ENCODE measurements at places on chromosomes 13 and 19. TPM values are rescaled to one million over a fixed set of nuclear protein-coding genes. Genes with fewer than 3 reads are reported as not detected.

The ARRDC2 gene
- 12.3 TPM for total RNA-seq

The CEBPA gene
- total RNA-seq, result not detected

The IGSF23 gene
- total RNA-seq, result not detected

The MAP3K10 gene
- total RNA-seq, result 26.3 TPM

The THSD8 gene
- total RNA-seq, result 9.0 TPM

The TLE2 gene
- total RNA-seq, result not detected

The CLN5 gene
- 11.8 TPM for total RNA-seq

The U2AF2 gene
- 107 TPM for total RNA-seq

The ARHGAP33 gene
- 12.3 TPM for total RNA-seq

The TYROBP gene
- total RNA-seq, result not detected

The ZNF524 gene
- total RNA-seq, result 8.4 TPM

The ABCA7 gene
- 31.7 TPM for total RNA-seq

The SIAH3 gene
- not detected for total RNA-seq

The AKT1S1 gene
- 8.2 TPM for total RNA-seq

The ZNF227 gene
- 29.5 TPM for total RNA-seq

The STX10 gene
- 103 TPM for total RNA-seq

The ONECUT3 gene
- not detected for total RNA-seq

The ZNRF4 gene
- not detected for total RNA-seq

The CHAF1A gene
- 50.7 TPM for total RNA-seq

The CNFN gene
- total RNA-seq, result not detected

The FUT2 gene
- not detected for total RNA-seq
